Psoas muscle (tissue), 8 donors: ENCODE measurements at places on chromosomes 5 and 9. TPM values are rescaled to one million over a fixed set of nuclear protein-coding genes. Genes with fewer than 3 reads are reported as not detected.

SPINK6 gene
- not detected for total RNA-seq

C9orf153 gene
- total RNA-seq, result 0.13 TPM

ANKRD18B gene
- total RNA-seq, result 0.43 TPM

TOR2A gene
- total RNA-seq, result 6.7 TPM

ACOT12 gene
- not detected for total RNA-seq

RIMOC1 gene
- total RNA-seq, result 7.8 TPM

YIPF5 gene
- 12.7 TPM for total RNA-seq

F2RL1 gene
- 0.16 TPM for total RNA-seq

RECK gene
- total RNA-seq, result 6.0 TPM

PDCD1LG2 gene
- 0.95 TPM for total RNA-seq

GAPT gene
- total RNA-seq, result 0.53 TPM

PPP3R2 gene
- not detected for total RNA-seq

PPP2R2B gene
- 0.19 TPM for total RNA-seq

PCDH1 gene
- total RNA-seq, result 13.6 TPM

WDR38 gene
- total RNA-seq, result not detected

C5orf34 gene
- total RNA-seq, result 1.2 TPM

GRCh38 chr5:147784146-147784987, 1.8 kb upstream of the JAKMIP2 start:
- DNase-seq, result no peak

GRCh38 chr5:180381428-180381827, 28.3 kb upstream of the GFPT2 start:
- DNase-seq, result no peak

- no peak for DNase-seq
These were observed 475.3 kb upstream of the TRPC7 start for GRCh38 chr5:136840601-136841000.

DNA sequence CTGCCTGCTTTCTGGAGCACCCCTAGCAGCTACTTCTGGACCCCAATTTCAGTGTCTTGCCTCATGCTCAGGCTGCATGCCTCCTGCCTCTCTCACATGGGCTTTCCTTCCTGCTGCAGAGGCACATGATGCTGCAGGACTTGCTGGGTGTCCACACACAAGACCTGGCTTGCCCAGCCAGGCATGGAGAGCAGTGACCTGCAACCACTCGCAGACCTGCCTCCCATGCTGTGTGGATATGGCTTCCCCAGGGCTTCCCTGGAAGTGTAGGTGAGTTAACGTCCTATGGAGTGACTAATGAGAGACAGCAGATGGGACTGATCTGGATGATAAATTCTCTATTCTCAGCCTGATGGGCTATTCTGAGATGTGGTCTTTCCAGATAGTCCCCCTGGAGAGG, 53.2 kb upstream of the SMIM32 start:
- DNase-seq, result no peak

- no peak for DNase-seq
These were observed 163.9 kb downstream of the PIK3R1 start for GRCh38 chr5:68379275-68380036.

DNA sequence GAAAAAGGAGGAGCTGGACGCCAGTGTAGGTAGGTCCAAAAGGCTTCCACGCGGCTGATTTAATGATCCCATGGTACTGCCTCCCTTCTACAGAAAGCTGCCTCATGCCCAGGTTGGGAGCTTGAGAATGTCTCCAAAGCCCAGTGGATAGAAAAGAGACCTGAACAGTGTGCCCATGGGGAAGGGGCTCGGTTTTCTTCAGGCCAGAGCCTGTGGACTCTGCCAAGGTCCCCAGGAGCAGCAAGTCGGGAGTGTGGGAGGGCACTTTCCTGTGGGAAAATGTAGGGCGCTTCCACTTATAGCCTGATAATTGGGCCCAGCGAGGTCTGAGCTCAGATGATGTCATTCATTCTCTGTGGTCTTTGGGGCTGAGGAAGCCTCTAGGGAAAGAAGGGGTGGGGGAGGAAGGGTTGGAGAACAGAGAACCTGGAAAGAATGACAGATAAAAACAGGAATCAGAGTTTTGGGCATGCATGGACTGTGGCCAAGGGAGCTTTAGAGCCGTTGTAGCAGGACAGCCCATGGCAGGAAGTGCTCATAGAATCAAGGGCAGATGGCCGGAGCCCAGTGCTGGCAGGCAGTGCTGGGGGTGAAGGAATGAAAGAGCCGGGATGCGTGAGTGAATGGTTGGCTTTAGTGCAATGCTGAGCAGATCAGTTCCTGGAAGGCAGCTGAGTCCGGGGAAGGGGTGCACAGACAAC, 42.5 kb upstream of the SH3PXD2B start:
- peak; percentile 70 for DNase-seq

GRCh38 chr5:137712139-137712667, 23.7 kb downstream of the KLHL3 start:
- no peak for DNase-seq

DNA sequence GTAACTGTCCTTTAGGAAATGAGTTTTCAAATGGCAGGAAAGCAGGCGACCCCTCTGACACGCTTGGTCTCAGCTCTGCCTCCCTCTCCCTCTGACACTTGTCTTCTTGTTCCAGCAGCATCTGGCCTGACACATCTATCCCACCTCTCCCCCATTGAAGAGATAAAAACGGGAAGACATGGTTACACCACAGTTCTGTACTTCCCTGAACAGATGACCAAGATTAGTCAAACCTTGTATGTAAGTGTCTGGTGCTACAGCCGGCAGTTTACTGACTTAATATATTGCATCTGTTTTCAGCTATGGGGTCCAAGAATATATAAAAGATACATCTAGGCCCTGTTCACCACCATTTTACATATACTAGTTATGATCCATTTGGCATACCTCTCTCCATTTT, 29.6 kb upstream of the MLLT3 start:
- DNase-seq, result no peak

- DNase-seq, result no peak
These were observed 224.1 kb downstream of the ACTL7B start for GRCh38 chr9:108631496-108632285.

GRCh38 chr5:175738126-175738525, 80.3 kb downstream of the HRH2 start:
- no peak for DNase-seq

- DNase-seq, result no peak
These were observed 118.8 kb downstream of the WNK2 start for GRCh38 chr9:93302586-93303257.

- no peak for DNase-seq
These were observed 18.3 kb upstream of the FCHO2 start for GRCh38 chr5:72937517-72938061.

DNA sequence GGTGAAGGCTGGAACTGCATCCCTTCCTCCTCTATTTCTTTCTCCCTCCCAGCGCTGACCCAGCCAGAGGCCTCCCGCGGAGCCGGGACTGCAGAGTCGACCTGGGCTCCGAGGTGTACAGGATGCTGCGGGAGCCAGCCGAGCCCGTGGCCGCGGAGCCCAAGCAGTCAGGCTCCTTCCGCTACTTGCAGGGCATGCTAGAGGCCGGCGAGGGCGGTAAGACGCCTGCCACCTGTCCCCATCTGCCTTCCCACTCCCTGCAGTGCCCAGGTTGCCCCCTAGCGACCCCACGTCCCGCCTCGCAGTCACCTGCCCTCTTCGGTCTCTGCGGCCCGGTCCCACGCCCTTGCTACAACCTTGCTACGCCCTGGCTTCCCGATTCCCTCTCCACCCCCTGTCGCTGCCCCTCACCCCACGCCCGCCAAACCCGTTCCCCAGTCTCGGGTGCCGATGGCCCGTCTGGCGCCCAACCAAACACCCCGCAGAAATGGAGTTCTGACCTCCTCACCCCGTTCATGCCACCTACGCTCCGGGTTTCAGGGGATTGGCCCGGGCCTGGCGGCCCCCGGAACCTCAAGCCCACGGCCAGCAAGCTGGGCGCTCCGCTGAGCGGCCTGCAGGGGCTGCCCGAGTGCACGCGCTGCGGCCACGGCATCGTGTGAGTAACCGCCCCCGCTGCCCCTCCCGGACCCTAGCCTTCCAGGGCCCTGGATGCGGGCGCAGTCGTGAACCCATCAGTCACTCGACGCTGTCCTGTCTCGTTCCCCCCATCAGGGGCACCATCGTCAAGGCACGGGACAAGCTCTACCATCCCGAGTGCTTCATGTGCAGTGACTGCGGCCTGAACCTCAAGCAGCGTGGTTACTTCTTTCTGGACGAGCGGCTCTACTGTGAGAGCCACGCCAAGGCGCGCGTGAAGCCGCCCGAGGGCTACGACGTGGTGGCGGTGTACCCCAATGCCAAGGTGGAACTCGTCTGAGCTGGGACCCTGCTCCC, 14.1 kb downstream of the PDLIM4 start:
- DNase-seq, result no peak

GRCh38 chr5:128965638-128966302, 482 bp downstream of the SLC27A6 start:
- no peak for DNase-seq

DNA sequence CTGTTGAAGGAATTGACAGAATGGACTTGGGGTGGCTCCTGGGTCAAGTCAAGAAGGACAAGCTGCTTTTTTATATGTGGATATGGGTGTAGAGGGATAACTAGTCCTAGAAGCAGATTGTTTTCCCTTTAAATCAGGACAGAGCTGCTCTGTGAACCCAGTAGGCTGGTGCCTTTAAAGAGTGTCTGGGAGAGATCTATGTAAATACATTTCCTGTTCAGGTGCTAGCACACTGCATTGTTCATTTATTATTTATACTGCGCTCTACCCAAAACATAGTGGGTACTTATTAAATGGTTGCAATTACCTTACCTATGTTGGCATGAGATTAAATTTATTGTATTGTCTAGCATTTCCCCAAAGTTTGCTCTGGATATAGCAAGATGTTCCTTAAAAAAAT, 86.6 kb upstream of the EQTN start:
- no peak for DNase-seq

DNA sequence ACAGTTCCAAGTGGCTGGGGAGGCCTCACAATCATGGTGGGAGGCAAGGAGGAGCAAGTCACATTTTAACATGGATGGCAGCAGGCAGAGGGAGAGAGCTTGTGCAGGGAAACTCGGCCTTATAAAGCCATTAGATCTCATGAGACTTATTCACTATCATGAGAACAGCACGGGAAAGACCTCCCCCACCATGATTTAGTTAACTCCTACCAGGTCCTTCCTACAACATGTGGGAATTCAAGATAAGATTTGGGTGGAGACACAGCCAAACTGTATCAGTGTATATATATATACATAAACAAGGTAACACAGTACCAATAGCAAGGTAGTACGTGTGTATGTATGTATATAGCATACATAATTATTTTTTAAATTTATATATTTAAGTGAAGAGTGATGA, 50.9 kb downstream of the NFX1 start:
- DNase-seq, result no peak

- no peak for DNase-seq
These were observed 95.5 kb downstream of the BARX1 start for GRCh38 chr9:93859431-93860215.

GRCh38 chr5:9658706-9659105, 28.6 kb upstream of the TAS2R1 start:
- DNase-seq, result no peak

DNA sequence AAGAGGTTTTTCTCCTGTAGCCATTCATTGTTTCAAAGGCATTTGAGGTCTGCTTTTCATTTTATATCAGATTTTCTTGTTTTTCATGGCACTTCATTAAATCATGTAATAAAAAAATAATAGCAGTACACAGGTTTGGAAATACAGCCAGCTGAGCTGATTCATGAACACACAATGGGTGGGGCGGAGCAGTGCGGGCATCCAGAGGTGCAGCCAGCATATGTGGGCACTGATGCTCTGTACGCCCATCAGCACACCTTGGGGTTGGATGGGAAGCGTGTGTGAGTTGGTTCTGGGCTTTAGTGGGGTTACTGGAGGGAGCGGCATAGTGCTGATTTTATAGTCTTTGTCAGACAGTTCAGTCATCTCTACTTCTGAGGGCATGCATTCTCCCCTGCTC, 54.2 kb upstream of the IRX4 start:
- DNase-seq, result no peak

GRCh38 chr9:130590305-130590704, 10.9 kb downstream of the FUBP3 start:
- no peak for DNase-seq

GRCh38 chr5:98497418-98497817, 276.0 kb upstream of the RGMB start:
- no peak for DNase-seq

- DNase-seq, result no peak
These were observed 34.3 kb downstream of the ACTBL2 start for GRCh38 chr5:57448287-57448686.

DNA sequence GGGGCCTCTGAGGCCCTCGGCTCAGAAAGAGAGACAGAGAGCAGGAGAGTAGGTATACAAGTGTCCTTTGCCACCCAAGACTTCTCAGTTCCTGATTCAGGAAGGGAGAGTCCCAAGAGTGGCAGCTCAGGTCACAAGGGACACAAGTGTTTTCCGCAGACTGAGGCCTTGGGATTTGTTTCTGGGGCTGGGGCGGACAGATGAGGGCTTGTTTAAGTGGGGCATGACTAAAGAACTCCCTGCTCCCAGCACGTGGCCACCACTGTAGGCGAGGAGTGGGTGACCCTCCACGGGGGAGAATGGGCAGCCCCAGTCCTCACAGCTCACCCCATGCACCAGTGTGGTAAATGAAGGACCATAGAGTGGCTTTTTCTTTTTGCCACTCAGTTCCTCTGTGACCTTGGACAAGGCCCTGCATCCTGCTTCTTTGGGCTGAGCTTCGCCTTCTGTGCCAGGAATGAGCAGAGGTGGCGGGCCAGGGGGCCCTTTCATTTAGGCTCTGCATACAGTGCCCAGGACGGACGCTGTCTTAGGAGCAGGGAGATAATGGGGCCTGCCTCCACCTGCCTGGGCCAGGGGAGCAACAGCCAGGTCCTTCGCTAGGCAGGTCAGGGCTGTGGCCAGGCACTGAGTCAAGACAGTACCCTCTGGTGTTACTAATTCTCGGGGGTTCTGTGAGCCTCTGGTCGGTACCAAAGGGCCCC, 50.8 kb downstream of the AMBP start:
- DNase-seq, result no peak

DNA sequence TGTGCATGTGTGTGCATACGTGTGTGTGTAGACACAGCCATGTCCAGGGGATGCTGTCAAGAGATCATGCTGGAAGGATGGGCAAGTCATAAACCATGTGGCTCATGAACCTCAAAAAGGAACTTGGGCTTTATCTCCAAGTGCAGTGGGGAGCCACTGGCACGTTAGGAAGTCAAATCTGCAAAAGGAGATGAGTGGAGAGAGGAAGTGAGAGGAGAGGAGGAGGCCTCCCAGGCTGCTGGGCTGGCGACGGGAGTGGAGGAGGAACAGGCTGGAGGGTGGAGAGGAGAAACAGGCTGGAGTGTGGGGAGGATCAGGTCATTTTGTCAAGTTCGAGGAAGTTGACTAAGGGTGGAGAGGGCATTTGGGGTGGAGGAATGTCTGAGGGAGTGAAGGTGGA, 29.2 kb upstream of the TIFAB start:
- no peak for DNase-seq

- no peak for DNase-seq
These were observed 16.2 kb downstream of the ROPN1L start for GRCh38 chr5:10457682-10458574.

GRCh38 chr5:131288328-131288727, 24.5 kb downstream of the CDC42SE2 start:
- DNase-seq, result no peak

DNA sequence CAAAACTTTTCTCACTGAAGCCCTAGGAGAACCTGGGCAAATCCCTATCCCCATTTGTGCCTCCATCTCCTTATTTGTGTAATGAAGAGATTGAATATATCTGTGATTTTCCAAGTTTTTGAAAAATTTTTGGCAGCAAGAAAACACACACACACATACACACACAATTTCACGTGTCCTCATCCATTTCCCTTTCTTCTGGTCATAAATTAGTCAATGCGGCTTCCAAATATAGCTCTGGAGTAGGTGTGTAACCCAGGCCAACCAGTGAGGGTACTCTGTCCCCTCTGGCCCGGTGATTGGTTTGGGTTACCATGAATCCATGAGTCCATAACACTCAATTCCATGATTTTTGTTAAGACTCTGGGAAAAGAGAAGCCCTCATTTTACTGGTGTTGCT, 12.7 kb downstream of the CSF1R start:
- no peak for DNase-seq
